ENCODE measurements at places on chromosomes 6 and 20. TPM values are rescaled to one million over a fixed set of nuclear protein-coding genes. Genes with fewer than 3 reads are reported as not detected.

IL17A gene
- polyA plus RNA-seq, result 0.78 TPM

PRICKLE4 gene
- 3.7 TPM for polyA plus RNA-seq

IMPG1 gene
- polyA plus RNA-seq, result 3.4 TPM

DNA sequence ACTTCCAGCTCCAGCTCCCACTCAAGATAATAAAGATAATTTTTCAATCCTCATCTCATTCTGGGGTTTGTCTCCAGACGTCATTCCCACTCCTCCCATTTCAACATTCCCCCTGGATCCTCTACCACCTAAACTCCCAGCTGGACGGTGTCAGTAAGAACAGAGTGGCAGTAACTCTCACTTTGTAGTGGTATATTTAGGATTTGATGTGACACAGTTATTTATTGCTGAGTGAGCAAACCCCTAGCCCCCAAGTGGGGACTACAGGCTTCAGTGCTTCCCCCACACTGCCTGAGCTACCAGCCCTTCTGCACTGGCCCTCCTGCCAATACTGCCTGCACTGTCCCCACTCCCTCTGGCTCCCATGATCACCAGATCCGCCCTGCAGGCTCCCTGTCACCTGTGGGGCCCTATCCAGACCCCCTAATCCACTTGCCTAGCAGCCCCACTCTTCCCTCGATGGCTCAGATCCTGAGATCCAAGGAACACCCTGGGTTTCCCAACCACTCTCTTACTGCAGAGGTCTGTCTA is 2.4 kb downstream of the C6orf47 start:
- no peak for DNase-seq

- DNase-seq, result no peak
Measured at GRCh38 chr6:165181951-165182414, 127.4 kb downstream of the C6orf118 start.

DNA sequence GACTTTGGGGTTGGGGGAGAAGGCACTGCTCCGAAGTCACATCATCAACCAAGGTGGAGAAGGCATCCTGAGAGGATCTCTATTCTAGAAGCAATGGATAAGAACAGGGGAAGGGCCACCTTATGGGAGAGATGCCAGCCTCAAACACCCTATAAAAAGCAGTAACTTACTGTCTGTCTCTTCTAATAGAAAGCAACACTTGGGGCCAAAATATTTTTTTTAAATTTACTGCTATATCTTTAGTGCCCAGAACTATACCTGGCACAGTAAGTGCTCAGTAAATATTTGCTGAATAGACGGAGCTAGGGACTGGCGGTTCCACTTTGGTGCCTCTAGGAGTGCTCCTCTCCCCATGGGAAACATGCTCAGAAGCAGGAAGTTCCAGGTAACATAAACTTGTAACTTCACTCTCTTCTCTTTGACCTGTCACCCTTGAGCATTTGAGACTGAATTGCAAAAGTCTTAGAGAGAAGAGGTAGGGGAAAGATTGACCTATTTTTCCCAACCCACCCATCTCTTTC is 807 bp upstream of the OTOR start:
- DNase-seq, result no peak

GRCh38 chr6:11027565-11028110 is 16.5 kb downstream of the ELOVL2 start:
- DNase-seq, result no peak

DNA sequence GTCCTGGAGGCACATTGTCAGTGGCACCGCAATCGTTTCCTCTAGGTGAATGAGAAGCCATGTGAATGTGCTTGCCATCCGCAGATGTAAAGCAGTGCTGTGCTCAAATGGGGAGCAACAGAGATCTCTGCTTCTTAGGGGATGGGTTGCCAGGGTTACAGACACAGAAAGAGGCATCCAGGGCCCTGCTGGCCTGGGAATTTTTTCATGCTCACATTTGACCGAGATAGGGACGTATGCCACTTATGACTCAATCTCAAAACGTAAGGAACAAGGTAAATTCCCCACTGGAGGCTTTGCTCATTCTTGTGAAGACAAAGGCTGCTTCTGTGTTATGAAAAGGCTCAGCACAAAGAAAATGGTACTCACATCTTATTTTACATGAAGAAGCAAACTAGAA is 11.0 kb downstream of the C6orf118 start:
- no peak for DNase-seq

DNA sequence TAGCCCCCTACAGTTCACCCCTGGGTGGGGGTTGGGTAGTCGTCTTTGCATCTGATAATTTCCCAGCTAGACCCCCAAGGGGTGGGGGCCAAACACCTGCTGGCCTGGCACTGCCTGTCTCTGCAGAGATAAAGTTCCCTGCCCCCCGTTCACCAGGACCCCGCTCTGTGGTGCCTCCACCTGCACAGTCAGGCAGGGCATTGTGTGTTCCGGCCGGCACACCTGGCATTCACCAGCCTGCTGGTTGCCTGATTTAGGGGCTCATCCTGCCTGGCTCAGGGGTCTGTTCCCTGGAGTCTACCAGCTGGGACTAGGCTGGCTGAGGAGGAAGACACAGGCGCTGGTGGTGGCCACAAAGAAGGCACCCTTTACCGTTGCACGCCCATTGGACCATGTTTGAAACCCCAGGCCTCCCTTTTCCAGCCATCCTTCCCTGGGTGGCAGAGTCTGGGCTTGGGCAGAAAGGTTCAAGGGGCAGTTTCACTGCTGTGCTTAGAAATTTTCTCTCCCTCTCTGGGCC is 30.8 kb upstream of the SCRT2 start:
- no peak for DNase-seq

DNA sequence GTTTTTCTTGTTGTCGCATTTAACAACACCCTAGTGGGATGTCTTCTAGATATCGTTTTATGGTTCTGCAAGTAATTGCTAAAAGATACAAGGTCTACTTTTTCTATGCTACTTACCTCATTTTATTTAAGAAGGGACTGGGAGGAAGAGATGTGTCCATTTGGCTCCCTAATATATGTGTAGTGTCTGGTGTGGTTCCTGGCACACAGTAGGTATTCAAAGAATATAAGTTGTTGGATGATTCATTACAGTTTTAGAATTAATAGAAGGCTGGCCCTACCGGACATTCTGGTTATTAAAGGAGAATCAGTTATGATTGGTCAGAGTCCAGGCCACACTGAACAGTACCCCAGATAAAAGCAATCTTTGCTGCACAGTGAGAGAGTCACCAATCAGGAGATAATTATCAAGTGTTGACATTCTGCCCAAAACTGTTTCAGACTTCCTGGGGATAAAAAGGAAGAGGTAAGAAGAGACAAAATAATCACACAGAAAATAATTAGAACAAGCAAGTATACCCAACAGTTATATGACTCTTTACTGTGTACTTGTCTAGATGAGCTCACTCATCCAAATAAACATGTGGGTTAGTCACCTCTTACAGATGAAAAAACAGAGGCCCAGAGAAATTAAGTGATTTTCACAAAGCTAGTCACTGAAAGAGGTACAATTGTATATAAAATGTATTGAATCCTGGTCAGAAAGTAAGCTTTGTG is 7.0 kb downstream of the TMEM244 start:
- DNase-seq, result no peak

DNA sequence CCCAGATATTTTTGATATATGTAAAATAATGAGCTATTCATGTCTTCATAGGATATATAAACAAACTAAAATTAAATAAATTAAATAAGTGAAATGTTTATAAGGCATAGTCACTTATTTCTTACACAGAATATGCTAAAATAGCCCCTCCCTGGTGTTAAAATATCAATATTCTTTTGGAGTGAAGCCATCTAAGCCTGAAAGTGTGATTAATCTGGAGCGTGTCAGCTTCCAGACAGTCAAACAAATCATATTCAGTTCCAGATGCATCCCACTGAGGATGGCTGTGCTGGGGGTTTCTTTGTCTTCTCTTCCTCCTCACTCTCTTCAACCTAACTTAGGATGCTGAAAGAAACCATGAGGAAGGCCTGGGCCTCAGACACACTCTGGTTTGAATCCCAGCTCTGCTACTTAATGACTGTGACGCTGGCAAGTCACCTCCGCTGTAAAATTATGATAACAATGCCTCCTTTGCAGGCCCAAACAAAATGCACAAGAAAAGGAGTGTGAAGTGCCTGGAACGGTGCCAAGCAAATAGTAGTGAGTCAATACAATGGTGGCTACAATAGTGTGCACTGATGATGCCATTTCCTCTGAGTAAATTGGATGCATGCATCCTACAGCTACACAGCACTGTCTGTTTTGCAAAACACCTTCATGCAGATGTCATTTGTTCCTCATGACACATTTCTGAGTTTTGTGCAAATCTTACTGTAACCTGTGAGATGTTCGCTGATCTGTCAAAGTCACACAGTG is 161.4 kb downstream of the FOXC1 start:
- DNase-seq, result no peak

DNA sequence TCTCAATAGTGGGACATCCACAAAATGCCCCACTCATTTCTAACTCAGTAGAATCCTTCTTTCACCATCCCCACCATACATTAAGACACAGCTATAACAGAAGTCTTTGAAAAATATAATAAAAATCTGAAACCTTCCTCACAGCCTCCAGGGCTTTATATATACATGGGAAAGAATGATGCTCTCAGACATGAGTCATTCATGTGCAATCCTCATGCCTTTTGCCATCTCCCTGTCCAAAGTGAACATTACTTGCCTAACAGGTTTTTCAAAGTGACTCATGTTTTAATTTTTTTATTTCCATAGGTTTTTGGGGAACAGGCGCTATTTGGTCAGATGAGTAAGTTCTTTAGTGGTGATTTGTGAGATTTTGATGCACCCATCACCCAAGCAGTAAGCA is 162.7 kb downstream of the RALGAPA2 start:
- DNase-seq, result peak; percentile 33

DNA sequence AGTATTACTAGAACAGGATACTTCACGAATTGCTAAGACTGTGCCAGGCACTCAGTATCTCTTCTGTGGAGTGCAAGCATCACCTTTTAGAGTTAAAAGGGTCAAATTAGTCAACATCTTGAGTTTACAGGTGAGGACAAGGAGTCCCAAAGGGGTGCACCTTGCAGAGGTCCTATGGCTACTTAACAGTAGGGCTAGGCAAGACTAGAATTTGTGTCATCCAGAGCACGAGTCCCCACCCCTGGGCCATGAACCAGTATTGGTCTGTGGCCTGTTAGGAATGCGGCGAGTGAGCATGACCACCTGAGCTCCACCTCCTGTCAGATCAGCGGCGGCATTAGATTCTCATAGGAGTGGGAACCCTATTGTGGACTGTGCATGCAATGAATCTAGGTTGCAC is 10.5 kb upstream of the DSTN start:
- DNase-seq, result no peak

GRCh38 chr20:59939879-59940128 is 301 bp downstream of the PPP1R3D start:
- no peak for DNase-seq

DNA sequence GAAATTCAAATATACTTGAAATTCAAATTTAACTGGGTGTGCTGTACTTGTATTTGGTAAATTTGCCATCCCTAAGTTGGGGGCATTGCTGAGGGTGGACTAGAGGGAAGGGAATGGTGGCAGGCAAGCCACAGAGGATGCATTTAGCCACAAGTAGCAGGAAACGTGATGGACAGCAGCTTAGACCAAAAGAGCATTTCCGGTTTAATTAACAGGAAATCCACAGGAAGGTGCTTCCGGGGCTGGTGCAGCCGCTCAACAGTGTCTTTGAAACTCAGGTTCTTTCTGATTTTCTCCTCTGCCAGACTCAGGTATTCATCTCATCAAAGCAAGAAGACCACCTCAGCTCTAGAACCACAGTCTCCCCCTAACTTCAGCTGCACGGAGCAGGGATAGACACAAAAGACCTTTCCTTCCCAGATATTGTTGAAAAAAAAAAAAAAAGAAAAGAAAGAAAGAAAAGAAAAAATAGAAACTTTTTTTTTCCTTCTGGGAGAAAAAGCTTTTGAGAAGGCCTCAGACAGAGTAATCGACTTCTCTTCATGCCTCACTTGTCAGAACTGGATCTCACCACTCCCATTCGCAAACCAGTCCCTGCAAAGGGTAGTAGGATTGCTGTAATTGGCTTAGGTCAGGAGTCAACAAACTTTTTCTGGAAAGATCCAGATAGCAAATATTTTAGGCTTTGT is 8.0 kb upstream of the BCAS1 start:
- no peak for DNase-seq
